ENCODE measurements at places on chromosomes 1 and 21.

DNA sequence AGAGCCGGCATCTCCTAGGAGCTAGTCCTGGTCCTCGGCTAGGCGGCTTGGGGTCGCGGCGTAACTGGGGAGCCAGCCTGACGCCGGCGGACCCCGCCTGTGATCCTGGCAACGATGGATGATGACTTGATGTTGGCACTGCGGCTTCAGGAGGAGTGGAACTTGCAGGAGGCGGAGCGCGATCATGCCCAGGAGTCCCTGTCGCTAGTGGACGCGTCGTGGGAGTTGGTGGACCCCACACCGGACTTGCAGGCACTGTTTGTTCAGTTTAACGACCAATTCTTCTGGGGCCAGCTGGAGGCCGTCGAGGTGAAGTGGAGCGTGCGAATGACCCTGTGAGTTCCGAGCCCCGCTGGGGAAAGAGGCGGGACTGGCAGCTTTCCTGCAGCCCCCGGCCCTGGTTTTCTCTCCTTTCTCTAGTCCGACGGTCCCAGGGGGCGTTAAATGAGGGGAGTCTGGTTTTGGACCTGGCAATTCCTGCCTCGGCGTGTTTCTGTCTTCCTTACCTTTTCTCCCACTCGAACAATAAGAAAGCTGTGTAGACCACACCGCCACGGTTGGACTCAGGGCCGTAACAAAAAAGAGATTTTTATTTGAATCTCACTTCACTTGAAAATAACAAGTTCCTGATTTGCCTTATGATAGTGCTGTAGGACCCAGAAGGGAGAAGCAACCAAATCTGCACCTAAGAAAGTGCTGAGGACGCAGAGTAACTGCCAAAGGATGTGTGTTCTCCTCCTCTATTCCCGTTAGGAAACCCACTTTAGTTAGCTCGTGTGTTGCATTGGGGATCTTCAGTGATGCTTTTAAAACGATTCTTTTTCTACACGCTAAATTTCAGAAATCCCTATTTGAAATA, at the start of gene SPRTN:
Gene SPRTN (plus strand): TSS at position 24 of the 859 bp plus-strand sequence. CDS start 91 bp downstream, at position 115.
- peak; percentile 32 for DNase-seq

- DNase-seq: no peak
Observed at GRCh38 chr1:66739401-66740157, 12.7 kb upstream of the DYNLT5 start.

DNA sequence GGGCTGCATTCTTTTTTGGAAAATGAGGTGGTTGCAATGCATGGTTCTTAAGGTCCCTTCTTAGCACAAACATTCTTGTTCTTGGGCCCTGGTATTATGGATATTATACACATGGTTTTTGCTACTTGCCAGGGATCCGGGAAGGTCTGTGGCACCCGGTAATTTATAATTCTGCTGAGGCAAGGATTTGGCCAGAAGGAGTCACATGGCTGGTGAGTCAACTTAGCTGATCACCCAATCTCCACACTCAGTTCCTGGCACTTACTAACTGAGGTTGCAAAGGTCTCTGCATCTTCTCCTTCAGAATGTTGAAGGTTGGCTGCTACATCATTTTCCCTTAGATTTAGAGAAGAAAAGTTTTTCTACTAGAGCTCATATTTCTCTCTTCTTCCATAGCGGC, 112.5 kb downstream of the ROR1 start:
- no peak for DNase-seq

- DNase-seq: no peak
Observed at GRCh38 chr1:180257486-180257885, 27.4 kb downstream of the LHX4 start.

DNA sequence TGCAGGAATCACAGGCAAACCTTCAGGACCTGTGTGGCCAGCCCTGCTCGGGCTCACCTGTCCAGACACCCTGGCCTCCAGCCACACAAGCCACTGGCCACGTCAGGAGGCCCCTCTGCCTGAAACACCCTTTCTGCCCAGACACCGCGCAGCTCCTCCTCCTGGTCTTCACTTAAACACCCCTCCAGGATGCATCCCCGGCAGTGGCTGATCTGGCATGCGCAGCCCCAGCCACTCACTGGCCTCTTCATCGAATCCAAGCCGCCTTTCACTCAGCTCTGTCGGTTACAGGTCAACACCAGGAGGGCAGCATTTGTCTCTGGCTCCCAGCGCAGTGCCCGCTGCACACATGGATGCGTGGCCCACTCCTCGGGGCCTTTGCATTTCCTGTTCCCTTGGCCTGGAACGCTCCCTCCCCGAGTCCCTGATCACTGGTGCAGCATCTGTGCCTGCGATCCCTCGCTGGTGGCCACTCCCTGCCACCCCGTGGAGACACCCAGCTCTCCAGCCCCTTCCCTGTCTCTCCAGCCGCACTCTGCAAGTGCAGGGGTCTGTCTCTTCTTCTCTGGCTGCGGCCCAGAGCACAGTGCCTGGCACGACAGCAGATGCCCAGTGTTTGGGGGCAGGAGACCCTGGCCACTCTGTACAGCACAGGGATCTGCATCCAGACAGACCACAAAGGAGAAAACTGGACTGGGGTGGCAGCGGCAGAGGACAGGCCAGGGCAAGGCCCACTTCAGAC, 9.4 kb downstream of the TPRG1L start:
- DNase-seq: no peak

DNA sequence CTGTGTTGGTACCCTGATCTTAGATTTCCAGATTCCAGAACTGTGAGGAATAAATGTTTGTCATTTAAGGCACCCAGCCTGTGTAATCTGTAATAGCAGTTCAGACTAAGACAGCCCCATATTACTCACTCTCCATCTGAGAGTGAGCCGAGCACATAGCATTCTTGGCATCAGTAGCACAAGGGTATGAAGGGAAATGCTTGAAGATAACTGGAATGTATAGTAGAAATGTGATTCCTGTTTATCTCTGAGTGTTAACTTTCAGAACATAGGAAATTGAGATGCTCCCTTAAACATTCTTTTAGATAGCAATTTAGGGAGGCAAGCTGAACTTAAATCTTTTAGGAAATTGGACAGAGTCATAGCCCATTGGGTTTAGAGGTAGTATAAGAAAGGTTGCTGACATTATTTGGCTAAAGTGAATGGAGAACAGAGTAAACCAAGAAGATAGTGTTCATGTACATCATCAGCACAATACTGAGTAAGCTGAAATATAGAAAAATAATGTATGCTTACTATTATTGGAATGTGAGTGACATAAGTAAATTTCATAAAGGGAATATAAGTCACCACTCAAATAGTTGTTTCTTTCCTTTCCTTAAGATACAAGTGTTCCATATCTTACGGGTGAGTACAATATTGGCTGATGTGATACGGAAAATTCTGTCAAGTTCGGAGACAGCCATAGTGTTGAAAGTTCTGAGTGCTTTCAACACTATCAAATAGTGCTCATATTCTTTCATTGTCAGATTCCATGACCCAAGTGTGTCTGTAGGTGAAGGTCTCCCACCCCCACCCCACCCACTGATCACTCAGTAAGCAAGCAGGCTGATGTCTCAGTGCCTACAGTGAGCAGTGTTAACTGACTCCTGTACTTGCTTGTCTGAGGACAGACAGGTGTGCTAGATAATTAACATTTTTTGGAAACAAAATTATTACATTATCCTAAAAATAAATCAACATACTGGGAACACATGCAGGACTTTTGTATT, 73.7 kb downstream of the LRRC8D start:
- peak; percentile 39 for DNase-seq

DNA sequence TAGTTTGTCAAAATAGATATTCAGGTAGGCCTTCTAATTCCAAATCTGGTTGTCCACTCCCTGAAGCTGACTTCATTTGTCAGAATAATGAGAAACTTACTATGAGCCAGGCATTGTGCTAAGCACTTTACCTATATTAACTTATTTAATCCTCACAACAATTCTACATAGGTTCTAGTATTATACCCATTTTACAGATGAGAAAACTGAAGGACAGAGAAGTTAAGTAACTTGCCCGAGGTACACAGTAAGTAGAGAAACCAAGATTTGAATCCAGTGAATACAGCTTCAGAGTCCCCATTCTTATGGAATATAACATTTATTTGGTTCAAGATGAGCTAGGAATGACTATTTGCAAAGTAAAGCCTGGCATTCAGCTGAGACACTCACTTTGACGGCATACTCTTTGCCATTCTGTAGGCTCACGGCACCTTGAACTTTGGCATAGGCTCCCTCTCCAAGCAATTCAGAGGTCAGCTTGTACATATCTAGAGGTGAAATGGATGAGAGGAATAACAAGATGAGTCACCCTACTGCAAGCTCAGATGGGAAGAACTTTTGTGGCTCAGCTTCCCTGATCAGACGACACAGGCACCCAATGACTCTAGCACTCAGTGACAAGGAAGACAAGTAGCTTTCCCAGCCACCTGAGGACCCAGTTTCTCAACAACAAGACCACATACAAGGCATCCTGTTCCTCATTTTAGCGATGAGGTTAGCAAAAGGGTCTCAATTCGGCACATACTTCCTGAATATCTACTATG, 23.7 kb downstream of the MKNK1 start:
- DNase-seq: no peak

DNA sequence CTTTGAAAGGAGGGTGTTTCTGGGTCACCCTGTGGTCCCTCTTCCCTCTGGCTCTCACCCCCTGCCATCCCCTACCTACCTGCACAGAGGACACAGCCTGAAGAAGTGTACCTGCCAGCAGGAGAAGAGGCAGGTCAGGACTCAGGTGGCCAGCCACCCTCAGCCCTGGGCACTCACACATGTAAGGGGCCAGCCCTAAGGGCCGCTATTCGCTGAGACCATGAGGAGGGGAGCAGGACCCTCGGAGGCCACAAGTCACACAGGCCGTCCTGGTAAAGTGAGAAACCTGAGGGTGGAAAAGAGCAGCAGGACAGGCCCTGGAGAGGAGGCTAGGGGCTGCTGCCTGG, 1.2 kb downstream of the ZNF692 start:
- no peak for DNase-seq

- no peak for DNase-seq
Observed at GRCh38 chr1:195188821-195189220, 1419.4 kb downstream of the KCNT2 start.

- no peak for DNase-seq
Observed at GRCh38 chr1:118902711-118903191, 85.4 kb downstream of the TBX15 start.

- DNase-seq: no peak
Observed at GRCh38 chr1:10237157-10237539, 26.8 kb downstream of the KIF1B start.

DNA sequence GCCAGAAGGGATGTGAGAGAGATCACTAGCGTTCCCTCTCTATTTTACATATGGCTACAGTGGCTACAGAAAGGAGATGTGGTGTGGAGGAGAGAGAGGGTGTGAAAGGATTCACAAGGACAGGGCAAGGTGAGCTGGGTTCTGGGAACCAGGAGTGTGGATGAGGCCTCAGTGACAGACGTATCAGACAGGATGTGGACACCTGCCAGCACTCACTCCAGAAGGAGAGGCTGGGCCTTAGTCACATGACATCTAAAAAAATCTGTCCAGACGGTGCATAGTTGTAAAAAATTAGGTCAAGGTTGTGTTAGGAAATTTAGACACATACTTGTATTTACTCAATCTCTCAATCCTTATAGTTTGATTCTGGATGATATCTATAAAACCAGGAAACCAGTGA, 10.6 kb downstream of the TRIM67 start:
- no peak for DNase-seq

GRCh38 chr1:16072616-16073484, 601 bp downstream of the FAM131C start:
- no peak for DNase-seq

DNA sequence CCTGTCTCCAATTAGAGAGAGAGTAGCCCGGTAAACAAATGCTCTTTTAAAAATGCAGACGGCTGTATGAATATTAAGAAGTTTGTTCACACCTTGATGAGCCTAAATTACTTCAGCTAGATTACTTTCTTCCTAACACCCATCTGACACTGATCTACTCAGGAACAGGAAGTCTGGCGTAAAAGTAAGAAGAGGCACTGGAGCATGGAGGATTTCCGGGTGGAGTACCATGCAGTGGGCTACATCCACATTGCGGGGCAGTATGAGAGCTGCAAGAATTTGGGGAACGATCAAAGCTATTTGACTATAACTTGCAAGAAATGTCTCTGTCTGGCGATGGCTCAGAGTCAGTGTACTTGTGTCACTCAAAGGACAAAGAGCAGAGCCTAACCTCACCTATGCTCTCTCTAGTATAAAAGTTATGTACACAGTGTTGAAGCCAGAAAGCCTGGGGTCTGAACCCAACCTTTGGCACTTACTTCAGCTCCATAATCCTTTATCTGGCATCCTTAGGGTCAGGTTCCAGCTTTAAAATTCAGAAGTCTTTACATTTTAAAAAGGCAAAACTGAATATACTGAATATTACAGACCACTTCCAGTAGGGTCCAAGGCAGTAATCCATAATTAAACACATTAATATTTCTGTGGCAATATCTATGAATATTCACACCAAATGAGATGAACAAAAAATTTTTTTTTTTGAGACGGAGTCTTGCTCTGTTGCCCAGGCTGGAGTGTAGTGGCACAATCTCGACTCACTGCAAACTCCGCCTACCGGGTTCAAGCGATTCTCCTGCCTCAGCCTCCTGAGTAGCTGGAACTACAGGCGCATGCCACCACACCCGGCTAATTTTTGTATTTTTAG, 7.9 kb upstream of the GNPAT start:
- no peak for DNase-seq

DNA sequence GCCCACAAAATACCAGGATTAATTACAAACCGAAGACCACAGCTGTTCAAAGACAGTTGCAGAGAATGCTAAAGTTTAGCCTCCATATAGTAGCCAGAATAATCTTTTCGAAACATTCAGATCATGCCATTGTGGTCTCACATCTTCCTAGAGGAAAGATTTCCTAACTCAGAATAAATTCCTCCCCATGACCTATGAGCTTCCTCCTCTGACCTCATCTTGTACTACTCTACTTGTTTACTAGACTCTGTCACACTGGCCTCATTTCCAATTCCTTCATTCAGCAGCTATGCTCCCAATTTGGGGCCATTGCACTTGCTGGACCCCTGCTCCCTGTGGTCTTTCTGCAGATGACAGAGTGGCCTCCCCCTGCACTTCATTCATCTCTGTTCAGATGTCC, 71.8 kb upstream of the LRRC53 start:
- no peak for DNase-seq

DNA sequence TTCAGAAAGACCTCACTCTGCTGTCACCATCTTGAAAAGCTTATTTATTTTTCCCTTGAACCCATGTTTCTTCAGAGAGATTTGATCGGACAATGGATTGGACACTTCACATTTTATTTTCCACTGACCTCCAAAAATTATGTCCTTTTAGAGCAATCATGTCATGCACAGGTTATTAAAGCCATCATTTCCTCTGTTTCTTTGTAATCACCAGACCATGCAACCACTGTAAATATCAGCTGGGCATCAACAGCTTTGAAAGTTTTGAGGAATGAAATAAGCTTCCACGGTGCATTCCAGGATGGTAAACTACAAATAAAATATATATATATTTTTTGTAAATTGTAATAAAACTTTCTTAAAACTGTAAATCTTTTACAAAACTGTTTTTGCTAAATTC, 144.1 kb upstream of the ADAMTS5 start:
- peak; percentile 60 for DNase-seq

All from kidney glomerular epithelial cell (primary cell).